ENCODE measurements at places on chromosomes 1 and 21. TPM values are rescaled to one million over a fixed set of nuclear protein-coding genes. Genes with fewer than 3 reads are reported as not detected.

The CD52 gene
- total RNA-seq: 1.2 TPM

The PLA2G2A gene
- total RNA-seq: not detected

The SYTL1 gene
- 49.8 TPM for total RNA-seq

The ADCY10 gene
- total RNA-seq: 0.28 TPM

The TMEM61 gene
- 5.0 TPM for total RNA-seq

DNA sequence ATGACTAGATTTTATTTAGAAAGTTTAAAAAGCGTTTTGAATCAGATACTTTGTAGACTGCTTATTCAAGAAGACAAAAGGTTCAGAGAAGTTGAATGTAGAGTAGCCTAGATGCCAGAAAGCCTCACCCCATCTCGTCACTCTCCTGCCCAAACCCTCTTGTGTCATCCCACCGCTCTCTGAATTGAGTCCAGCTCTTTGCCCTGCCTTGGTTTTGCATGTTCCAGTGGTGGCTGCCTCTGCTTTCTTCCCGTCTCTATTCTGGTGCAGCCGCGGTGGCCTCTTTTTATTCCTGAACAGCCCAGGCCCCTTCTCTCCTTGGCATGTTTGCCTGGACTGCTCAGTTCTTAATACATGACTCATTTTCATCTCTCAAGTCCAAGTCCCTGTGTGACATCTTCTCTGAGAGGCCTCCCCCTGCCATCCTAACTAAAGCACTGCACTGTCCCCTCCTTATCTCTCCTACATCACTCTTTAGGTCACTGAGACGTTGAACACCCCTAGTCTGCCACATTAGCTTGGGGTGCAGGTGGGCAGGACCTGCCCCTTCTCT, 22.9 kb downstream of the PRDM2 start:
- H3K4me1 ChIP-seq: no peaks in the 10 kb centered on the region
- H3K4me3 ChIP-seq: no peak overlapping the region
- no peak for DNase-seq
- no peak overlapping the region for H3K27ac ChIP-seq

DNA sequence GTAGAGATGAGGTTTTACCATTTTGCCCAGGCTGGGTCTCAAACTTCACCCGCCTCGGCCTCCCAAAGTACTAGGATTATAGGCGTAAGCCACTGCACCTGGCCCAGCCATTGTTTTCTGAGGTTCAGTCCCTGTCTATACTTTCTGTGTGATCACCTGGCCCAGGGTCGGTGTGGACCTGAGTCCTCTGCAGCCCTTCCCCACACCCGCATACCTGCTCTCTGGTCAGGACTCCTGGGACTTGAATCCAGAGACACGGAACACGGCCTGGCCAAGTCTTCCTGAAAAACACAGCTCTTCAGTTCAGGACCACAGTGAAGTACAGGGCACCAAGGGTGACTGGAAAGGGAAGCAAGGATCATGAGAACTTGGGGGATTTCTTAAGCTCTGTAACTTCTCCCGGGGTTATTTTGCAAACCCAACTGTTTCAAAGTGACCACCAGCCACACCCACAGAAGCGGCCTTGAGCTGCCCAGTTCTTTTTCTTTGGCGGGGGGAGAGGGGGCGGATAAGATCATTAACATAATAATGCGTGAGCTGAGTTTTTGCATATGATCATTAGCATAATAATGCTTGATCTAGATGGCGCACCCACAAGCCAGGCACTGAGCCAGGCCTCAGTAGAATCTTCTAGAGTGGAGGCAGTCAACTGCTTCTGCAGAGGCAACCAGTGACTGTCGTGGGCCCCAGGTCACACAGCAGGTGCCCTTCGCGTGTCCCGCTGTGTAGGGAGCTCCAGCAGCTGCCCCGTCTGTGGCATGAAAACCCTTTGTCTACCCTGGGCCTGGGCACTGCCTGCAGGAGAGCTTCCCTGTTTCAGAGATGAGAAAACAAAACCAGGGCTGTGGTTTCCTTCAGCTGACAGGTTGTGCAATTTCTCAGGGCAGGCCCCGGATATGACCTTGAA, 1.7 kb upstream of the NADK start:
- peak overlapping the region; percentile 87 for H3K27ac ChIP-seq
- H3K4me3 ChIP-seq: peak overlapping the region; percentile 93
- peaks cover 69% of the 10 kb centered on the region for H3K4me1 ChIP-seq

GRCh38 chr1:207355060-207355459, 33.6 kb downstream of the CD55 start:
- no peaks in the 10 kb centered on the region for H3K27me3 ChIP-seq
- H3K4me1 ChIP-seq: no peaks in the 10 kb centered on the region
- DNase-seq: no peak

DNA sequence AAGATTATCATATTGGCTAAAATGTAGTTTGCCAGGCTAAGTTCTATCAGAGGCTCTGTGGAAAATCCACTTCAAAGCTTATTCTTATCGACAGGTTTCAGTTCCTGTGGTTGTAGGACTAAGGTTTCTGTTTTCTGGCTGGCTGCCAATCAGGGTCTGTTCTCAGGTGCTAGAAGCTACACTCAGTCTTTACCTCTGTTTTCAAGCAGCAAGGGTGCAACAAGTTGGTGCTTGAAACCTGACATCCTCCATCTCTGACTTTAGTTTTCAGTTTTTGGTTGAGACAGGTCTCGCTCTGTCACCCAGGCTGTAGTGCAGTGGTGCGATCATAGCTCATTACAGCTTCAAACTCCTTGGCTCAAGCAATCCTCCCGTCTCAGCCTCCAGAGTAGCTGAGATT, 15.3 kb upstream of the TMCO2 start:
- no peak for DNase-seq
- H3K27ac ChIP-seq: no peak overlapping the region
- no peaks in the 10 kb centered on the region for H3K27me3 ChIP-seq
- peaks cover 39% of the 10 kb centered on the region for H3K36me3 ChIP-seq
- H3K4me1 ChIP-seq: no peaks in the 10 kb centered on the region
- no peak overlapping the region for H3K4me3 ChIP-seq

GRCh38 chr1:44015206-44015605, 16.1 kb downstream of the SLC6A9 start:
- no peaks in the 10 kb centered on the region for H3K27me3 ChIP-seq

GRCh38 chr1:192797891-192798290, 10.9 kb upstream of the RGS2 start:
- no peaks in the 10 kb centered on the region for H3K4me1 ChIP-seq
- DNase-seq: no peak
- no peaks in the 10 kb centered on the region for H3K36me3 ChIP-seq
- no peak overlapping the region for H3K27ac ChIP-seq
- H3K4me3 ChIP-seq: no peak overlapping the region
- H3K27me3 ChIP-seq: no peaks in the 10 kb centered on the region

GRCh38 chr1:206796981-206797402, 24.7 kb upstream of the IL10 start:
- H3K36me3 ChIP-seq: no peaks in the 10 kb centered on the region
- no peaks in the 10 kb centered on the region for H3K27me3 ChIP-seq
- H3K4me1 ChIP-seq: no peaks in the 10 kb centered on the region
- peak; percentile 46 for DNase-seq
- H3K4me3 ChIP-seq: no peak overlapping the region
- H3K27ac ChIP-seq: no peak overlapping the region

DNA sequence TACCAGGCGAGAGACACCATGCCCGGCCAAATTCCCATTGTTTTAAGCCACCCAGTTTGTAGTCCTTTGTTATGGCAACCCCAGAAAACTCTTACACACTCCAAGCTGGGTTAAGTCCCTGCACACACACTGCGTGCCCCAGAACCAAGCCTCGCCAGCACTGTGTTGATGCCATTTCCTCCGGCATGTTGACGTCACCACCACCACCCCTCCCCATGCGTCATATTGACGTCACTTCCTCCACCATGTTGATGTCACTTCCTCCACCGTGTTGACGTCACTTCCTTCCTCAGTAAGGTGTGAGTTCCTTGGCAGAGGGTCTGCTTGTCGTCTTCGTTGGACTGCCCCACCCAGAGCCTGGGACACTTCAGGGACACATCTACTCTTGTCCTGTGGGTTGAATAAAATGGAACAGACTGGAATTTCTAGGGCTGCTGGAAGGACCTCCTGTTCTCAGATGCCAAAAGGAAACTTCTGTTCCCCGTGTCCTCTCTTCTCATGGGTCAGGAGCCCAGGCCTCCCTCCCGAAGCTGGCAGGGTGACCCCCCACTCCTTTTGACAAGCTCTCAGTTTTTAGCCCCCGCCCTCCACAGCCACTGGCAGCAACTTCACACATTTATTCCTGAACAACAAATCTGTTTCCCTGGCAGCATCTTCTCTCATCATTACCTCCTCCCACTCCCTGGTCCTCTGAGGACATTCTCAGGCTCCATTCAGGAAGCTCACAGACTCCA, 643.3 kb downstream of the NPHP4 start:
- no peaks in the 10 kb centered on the region for H3K36me3 ChIP-seq
- DNase-seq: no peak
- H3K27me3 ChIP-seq: no peaks in the 10 kb centered on the region
- no peak overlapping the region for H3K4me3 ChIP-seq

- no peak for DNase-seq
- no peak overlapping the region for H3K4me3 ChIP-seq
- no peaks in the 10 kb centered on the region for H3K36me3 ChIP-seq
- H3K27me3 ChIP-seq: peaks cover 24% of the 10 kb centered on the region
- H3K4me1 ChIP-seq: no peaks in the 10 kb centered on the region
These were observed 16.0 kb upstream of the ZBTB8B start for GRCh38 chr1:32448773-32449456.

DNA sequence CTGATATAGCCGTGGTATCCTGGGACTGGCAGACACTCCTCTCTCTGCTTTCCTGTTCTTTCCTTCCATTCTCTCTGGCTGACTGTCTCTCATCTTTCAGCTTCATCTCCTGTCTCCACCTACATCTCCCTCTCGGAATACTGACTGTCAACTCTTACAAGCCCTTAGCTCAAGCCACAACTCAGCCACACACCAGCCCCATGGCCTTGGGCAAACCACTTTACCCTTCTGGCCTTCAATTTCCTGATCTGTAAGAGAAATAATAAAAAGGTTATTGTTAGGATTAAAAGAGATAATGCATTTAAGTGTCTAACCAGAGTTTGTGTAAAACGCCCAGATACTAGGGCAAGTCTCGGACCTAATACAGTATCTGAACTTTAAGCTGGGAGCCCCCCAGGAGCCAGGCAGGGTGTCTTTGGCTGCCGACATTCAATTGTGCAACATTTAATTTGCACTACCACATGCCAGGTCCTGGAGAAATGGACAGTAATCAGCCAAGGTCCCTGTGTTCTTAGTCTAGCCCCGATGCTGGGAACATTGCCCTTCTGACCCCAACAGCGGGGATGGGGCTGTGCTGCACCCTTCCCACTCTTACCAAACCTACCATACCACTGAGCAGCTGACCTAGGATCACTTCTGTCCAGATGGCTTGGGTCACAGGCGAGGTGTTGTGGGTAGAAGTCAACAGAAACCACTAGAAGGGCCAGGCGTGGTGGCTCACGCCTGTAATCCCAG, 5.1 kb downstream of the ECHDC2 start:
- DNase-seq: no peak
- H3K27ac ChIP-seq: no peak overlapping the region
- H3K36me3 ChIP-seq: no peaks in the 10 kb centered on the region
- no peaks in the 10 kb centered on the region for H3K27me3 ChIP-seq

GRCh38 chr21:33949516-33950430, 34.2 kb upstream of the ATP5PO start:
- no peak overlapping the region for H3K4me3 ChIP-seq
- H3K27me3 ChIP-seq: no peaks in the 10 kb centered on the region
- H3K36me3 ChIP-seq: no peaks in the 10 kb centered on the region
- H3K4me1 ChIP-seq: peaks cover 17% of the 10 kb centered on the region

DNA sequence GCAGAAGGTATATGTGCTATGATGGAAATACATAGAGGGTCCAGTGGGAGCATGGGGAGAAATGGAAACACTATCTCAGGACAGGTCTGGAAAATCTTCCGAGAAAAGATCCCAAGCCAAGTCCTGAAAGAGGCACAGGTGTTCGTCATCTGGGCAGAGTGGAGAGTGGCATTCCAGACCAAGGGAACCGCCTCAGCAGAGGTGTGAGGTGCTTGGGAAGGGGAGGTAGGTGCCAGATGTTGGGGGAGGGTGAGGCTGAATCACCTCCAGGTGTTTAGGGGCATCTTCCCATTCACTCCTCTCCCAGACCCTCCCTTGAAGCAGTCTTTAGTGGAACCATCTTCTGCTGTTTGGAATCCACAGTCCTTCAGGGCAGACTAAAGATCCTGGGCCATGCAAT, 23.5 kb upstream of the LRRN2 start:
- no peak overlapping the region for H3K4me3 ChIP-seq
- H3K4me1 ChIP-seq: peaks cover 9% of the 10 kb centered on the region
- DNase-seq: no peak
- peaks cover 5% of the 10 kb centered on the region for H3K27me3 ChIP-seq

DNA sequence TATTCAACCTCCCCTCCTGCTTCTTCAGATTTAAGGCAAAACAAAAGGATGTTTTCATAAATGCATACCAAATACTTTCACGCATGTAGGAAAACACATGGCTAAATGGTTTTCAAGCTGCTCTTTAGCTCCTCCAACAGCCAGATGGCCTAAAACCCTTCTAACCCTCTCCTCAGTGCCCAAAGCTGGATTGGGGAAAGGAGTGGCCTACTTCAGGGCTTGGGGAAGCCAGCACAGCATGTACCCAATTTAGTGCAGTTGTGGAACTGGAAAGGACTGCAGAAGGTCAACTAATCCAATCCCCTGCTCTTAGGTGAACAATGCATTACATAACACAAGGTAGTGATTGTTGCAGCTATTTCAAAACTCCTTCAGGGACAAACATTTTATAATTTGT, 9.3 kb downstream of the F5 start:
- DNase-seq: no peak
- H3K4me3 ChIP-seq: no peak overlapping the region
- no peaks in the 10 kb centered on the region for H3K27me3 ChIP-seq
- no peak overlapping the region for H3K27ac ChIP-seq

DNA sequence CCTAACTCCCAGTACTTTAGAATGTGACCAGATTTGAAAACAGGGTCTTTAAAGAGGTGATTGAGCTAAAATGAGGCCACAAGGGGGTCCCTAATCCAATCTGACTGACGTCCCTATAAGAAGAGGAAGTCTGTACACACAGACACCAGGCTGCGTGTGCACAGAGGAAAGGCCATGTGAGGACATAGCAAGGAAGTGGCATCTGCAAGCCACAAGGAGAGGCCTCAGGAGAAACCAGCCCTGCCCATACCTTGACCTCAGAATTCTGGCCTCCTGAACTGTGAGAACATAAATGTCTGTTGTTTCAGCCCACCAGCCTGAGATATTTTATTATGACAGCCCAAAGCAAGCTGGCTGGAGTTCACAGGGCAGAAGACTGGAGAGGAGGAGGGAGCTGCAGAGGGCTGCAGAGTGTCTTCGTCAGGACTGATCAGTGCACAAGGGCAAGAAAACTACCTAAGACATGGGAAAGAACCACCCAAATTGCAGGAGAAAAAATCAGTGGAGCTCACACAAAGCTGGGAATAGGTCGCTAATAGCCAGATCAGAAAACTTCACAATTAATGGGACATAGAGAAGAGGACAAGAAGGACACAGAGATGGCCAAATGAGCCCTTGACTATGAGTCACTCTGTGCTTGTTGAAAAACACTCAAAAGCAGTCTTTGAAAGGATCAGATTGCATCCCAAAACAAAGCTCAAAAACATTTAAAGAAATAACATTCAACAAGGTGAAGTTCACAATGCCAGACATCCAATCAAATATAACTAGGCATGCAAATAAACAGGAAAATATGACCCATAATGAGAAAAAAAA, 14.1 kb upstream of the WNT9A start:
- H3K27ac ChIP-seq: no peak overlapping the region
- no peaks in the 10 kb centered on the region for H3K36me3 ChIP-seq
- H3K27me3 ChIP-seq: peaks cover 11% of the 10 kb centered on the region
- no peaks in the 10 kb centered on the region for H3K4me1 ChIP-seq
- no peak for DNase-seq

Measured in PC-9 (cell line).